Stimulated activated CD4-positive, alpha-beta T cell treated with anti-CD3 and anti-CD28 coated beads, Interleukin-15, amount 100 ng/mL, for 24 hours (primary cell): ENCODE measurements at places on chromosomes 5 and 9.

- peak; percentile 19 for DNase-seq
These were observed 212.2 kb downstream of the PCSK1 start for GRCh38 chr5:96220610-96221390.

DNA sequence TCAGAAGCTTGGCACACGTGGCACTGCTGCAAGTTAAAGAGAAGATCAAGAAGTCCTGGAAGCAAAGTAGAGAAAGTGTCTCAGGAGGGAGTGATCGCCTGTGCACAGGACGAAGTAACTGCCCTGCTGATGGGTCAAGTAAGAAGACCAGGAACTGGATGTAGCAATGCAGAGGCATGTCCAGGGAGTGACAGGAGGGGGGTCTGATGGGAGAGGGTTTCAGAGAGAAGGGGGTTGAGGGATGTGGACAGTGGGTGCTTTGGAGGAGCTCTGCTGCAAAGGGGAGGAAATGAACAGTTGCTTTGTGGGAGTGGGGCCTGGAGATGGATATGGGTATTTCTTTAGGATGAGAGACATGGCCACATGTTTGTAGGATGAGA lies 60.2 kb upstream of the PHYKPL start:
- DNase-seq: no peak

DNA sequence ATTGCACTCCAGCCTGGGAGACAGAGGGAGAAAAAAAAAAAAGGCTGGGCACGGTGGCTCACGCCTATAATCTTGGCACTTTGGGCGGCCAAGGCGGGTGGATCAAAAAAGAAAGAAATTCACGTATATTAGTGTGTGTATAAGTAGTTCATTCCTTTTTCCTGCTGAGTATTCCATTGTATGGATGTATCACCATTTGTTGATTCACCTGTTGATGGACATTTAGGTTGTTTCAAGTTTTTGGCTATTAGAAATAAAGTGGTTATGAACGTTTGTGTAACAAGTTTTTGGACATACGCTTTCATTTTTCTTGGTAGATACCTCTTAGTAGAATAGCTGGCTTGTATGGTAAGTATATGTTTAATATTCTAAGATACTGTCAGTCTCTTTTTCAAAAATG lies 28.5 kb downstream of the ZNF131 start:
- DNase-seq: no peak

GRCh38 chr5:179438461-179438860 lies 93.2 kb upstream of the ADAMTS2 start:
- DNase-seq: no peak

DNA sequence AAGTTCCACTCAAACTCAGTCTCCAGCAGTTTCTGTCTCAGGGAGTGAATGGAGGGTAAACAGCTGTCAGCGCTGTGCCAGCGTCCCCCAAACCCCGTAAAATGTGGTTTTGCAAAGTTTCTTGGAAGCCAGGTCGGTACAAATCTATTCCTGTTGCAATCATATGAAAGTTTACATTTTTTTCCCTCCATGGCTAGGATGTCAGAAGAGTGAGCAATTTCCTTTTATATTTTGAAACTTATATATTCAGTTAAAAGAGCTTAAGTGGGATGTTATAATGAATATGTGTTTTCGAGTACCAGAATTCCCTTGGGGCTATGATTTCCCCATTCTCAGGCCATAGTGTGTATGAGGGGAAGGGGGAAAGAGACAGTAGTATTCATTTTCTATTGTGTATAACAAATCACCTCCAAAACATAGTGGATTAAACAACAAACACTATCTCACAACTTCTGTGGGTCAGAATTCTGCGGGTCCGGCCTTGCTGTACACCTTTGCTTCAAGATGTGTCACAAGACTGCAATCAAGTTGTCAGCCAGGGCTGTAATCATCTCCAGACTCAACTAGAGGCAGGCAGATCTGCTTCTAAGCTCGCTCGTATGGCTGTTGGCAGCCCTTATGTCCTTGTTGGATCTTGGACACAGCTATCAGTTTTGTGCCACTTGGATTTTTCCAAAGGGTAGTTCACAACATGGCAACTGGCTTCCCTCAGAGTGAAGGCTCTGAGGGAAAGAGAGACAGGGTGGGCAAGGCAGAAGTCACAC lies 107.4 kb downstream of the SNX18 start:
- no peak for DNase-seq

- peak; percentile 29 for DNase-seq
These were observed 738 bp downstream of the FSTL4 start for GRCh38 chr5:133611357-133612248.

- DNase-seq: no peak
These were observed 105.9 kb downstream of the HOMER1 start for GRCh38 chr5:79408028-79408427.

DNA sequence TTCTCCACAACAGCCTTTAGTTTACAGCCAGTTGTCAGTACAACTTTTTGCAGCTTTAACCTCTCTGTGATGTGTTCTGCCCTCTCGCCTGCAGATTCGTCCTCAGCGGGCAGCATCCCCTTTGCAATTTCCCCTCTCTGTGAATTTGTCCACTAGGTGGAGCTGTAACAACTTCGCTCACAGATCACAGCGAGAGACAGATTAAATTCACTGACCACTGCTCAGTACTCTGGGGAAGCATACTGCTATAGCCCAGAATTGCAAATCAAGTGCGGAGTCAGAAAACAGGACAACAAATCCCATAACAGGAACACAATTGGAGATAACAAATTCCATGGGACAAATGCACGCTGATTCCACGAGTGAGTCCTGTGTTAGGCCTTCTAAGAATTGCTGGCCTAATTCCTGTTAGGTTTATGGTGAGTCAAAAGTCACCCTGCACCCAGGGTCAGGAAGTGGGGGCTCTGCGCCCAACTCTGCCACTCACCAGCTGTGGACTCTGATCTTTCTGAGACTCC lies 2124.9 kb downstream of the MAT2B start:
- peak; percentile 3 for DNase-seq

GRCh38 chr5:101717721-101718120 lies 578.4 kb downstream of the SLCO4C1 start:
- no peak for DNase-seq

DNA sequence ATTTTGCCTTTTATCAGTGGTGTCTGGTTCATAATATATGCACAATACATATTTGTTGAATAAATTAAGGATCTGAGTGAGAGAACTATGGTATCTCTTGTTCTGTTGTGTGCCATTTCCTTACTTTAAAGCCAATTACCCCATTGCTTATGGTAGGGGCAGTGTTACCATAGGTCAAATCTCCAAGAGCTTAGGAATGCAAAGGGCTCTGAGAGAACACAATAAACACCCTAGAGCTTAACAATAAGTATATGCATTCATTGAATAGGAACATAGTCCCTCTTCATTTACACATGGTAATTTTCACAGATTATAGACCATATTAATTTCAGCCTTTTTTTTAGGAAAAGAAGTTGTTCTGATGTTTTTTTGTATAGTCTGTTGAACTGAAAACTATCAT lies 112.2 kb downstream of the MCTP1 start:
- no peak for DNase-seq

DNA sequence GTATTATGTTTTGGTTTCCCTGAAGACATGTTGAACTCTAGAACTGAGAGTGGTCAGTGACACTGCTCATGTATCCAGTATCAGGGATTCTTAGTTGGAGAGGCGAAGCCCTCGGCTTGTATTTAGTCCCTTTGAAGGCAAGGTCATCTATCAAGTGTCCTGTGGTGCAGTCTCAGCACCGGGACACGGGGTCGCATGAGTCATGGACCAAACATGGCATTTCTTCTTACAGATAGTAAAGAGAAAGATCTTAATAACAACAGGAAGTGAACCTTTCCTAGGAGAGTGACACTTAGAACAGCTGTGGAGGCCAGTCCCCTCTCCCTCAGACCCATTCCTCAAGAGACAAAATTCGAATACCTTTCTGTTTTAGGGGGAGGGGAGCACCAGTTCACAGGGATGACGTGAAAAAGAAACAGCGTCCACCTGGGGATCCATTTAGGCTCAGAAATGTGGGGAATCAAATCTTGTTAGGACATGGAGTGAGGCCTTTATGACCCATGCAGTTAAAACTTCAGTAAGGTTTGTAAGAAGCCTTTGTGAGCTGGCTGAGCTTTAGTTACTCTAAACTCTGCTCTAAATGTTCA lies 86.5 kb downstream of the ADGRV1 start:
- DNase-seq: no peak

DNA sequence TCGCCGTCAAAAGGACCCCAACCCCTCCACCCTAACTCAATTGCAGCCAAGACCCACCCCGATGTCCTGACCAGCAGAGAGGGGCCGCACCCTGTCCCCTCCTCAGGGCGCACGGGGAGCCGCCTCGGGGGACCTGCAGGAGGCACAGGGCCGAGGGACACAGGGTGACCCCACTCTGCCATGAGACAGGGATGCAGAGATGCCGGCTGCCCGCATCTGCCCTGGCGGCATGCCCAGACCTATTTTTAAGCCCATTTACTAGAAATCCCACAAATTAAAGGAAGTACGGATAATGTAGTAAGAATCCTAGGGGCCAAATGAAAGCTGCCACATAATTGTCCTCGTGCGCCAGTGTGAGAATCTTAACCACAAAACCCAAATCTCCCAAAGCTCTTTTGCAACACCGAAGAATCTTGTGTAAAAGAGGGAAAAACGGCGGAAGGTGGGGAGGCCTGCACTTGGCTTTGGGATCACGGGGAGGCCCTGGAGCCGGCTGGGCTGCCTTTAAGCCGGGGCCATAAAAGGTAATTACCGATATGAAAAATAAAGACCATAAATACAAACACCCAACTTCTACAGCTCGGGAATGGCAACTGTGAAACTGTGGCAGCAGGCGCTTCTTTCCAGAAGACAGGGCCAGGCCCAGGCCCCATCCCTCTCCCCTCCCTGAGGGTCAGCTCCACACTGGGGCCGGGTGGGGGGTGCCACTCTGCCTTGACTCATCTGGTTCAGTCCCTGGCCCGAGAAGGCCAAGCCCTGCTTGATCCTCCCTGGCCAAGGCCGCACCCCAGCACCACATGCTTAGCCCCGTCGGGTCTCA lies 35.0 kb downstream of the NACC2 start:
- no peak for DNase-seq

GRCh38 chr9:110808599-110808980 lies 140.0 kb downstream of the MUSK start:
- no peak for DNase-seq

DNA sequence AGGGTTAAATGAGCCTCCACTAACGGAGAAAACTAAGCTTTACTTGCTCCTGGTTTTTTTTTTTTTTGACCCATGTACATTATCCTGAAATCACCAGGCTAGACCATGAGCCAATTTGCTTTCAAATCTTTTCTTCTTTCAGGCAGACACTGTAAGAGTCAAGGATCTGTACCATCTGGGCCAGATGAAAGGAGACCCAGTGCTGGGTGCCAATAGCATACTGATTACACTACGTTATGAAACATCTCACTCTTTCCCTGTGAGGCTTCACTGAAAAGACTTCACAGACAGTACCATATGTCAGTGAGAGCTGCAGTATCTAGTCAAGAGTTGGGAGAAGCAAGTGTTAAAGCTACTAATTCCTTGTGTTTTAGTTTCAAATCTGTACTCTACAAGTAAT lies 161.2 kb upstream of the PTPRD start:
- DNase-seq: no peak

GRCh38 chr9:19229595-19230354 lies 718 bp upstream of the DENND4C start:
- DNase-seq: no peak

GRCh38 chr9:127536499-127536898 lies 75.6 kb upstream of the STXBP1 start:
- DNase-seq: no peak
